ENCODE measurements at places on chromosomes 2 and 18. TPM values are rescaled to one million over a fixed set of nuclear protein-coding genes. Genes with fewer than 3 reads are reported as not detected.

Gene VIL1
- 0.10 TPM for polyA plus RNA-seq

Gene FABP1
- not detected for polyA plus RNA-seq

Gene STON1
- polyA plus RNA-seq: 7.9 TPM

Gene OLA1
- 278 TPM for polyA plus RNA-seq

Gene TAF4B
- 2.0 TPM for polyA plus RNA-seq

Gene PLGLB1
- polyA plus RNA-seq: 3.6 TPM

Gene KLHL30
- 18.0 TPM for polyA plus RNA-seq

Gene RAB27B
- polyA plus RNA-seq: 0.76 TPM

Gene CYP1B1
- polyA plus RNA-seq: 6.0 TPM

Gene NRP2
- 18.2 TPM for polyA plus RNA-seq

Gene CCL20
- not detected for polyA plus RNA-seq

Gene KYNU
- polyA plus RNA-seq: 0.88 TPM

Gene MEP1B
- polyA plus RNA-seq: not detected

Gene TRPM8
- not detected for polyA plus RNA-seq

Gene TMEM247
- polyA plus RNA-seq: not detected

Gene IL1RL1
- polyA plus RNA-seq: 0.15 TPM

Gene CPLX4
- not detected for polyA plus RNA-seq

Gene CREG2
- 3.2 TPM for polyA plus RNA-seq

Gene MYCN
- 5.2 TPM for polyA plus RNA-seq

Gene SPATA3
- not detected for polyA plus RNA-seq

Gene APOB
- 0.05 TPM for polyA plus RNA-seq

Gene LBX2
- 1.1 TPM for polyA plus RNA-seq

Gene HOXD9
- 4.8 TPM for polyA plus RNA-seq

Gene CDCA7
- polyA plus RNA-seq: 17.1 TPM

Gene RAD51AP2
- 0.07 TPM for polyA plus RNA-seq

Gene ITPRIPL1
- polyA plus RNA-seq: 4.0 TPM

Gene DOK6
- 2.8 TPM for polyA plus RNA-seq
